ENCODE measurements at places on chromosomes 7 and 10.

DNA sequence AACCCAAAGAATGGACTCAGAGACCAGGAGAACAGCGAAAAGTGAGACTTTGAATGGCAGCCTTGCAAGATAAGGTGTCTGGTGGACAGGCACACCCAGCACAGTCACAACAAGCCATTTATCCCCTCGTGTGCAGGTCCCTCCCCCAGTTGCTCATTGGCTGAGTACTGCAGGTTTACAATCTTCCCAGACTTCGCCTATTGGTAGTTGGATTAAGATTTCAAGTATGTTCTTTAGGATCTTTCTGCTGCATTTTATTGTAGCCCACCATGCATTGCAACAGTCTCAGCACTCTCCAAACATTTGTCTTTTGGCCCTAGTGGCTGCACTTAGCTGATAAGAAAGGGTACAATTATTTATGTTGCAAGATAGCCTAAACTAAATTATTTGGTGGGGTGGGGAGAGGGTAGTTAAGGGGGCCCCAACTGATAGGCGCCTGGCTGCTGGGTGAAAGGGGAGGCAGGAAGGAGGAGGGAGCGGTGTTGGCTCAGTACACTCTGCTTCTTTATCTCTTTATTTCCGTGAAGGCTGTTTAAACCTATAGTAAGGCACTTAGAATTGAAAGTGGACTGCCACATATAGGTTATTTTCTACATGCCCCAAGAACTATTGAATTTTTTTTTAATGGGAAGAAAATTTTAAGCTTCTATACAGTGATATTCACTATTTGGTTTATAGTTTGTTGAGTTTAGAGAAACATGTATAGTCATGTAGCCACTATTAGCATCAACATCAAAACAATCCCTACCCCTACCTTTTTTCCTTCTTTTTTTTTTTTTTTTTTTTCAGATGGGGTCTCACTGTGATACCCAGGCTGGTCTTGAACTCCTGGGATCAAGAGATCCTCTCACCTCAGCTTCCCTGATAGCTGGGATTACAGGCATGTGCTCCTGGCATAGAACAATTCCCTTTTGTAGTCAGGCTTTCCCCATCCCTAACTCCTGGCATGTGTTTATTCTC, 54.2 kb downstream of the GUSB start:
- DNase-seq, result no peak

DNA sequence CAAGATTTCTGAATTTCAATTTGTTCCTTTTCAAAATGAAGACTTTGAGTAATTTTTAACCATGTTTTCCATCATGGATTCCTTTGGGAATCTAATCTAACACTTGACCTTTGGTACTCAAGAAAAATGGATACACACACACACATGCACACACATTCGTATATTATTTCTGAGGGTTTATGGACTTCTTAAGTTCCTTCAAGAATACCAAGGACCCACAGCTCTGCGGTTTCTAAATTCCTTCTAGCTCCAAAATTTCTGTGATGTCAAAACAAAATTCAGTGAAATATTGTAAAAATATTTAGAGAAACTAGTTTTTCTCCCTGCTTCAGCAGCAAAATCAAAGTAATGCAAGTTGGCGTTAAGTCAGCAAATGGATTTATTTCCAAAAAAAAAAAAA, 98.3 kb upstream of the FAM13C start:
- DNase-seq, result no peak

- DNase-seq, result no peak
Observed at GRCh38 chr10:27607591-27607990, 103.5 kb downstream of the RAB18 start.

DNA sequence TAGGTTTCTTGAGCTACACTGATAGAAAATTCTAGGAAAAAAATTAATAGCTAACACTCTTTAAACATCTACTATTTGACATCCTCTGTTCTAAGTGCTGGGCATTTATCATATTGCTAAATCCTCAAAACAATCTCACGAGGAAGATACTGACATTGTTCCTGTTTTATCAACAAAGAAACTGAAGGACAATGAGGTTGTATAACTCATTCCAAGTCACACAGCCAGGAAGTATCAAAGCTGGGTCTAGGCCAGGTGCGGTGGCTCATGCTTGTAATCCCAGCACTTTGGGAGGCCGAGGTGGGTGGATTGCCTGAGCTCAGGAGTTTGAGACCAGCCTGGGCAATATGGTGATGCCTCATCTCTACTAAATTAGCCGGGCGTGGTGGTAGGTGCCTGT, 51.6 kb upstream of the IL6 start:
- DNase-seq, result no peak

GRCh38 chr7:149041350-149041749, 13.0 kb upstream of the PDIA4 start:
- no peak for DNase-seq

GRCh38 chr10:112823007-112823406, 127.0 kb upstream of the TCF7L2 start:
- no peak for DNase-seq
